ENCODE measurements at places on chromosomes 6 and 20.

DNA sequence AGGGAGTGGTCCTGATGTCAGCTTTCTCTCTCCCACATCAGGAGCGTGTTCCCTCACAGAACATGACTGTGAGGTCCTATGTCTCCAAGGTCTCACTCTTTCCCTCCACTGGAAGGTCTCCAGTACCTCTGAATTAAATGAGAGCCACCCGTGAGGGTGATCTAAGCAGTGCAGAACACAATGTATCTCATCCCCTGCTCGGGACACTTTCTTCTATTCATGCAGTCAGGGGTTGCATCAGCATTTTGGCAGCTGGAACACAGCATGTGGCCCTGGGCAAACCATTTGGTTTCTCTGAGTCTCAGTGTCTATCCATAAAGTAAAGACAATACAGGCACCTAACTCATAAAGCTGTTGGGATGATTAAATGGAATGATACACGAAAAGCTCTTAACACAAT is 34.2 kb downstream of the MAFB start:
- DNase-seq, result peak; percentile 38

DNA sequence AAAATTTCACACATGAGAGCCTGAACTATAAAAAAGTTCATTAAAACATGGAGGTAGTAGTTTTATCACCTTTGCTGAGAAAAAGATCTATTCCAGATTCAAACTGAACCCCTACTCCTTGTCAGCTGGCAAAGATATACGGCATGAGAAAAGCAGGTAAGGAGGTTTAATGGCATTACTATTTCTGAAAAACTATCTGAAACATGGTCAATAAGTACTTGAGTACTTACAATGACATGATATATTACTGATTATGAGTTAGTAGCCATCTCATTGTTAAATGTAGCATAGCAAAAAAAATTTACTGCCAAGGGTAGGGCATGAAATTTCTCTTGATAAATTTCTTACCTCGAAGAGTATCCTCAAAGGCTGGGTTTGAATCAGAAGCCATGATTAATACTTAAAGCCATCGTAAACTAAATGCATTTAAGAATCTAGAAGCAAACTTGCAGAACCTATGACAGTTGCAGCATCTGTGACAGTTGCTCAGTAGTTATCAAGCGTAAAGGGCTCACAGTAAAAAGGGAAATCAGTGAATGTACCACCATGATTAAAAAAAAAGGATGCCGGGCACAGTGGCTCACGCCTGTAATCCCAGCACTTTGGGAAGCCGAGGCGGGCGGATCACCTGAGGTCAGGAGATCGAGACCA is 8.7 kb downstream of the SLC17A5 start:
- no peak for DNase-seq

- peak; percentile 92 for DNase-seq
These were observed 44.4 kb upstream of the LOC128125822 start for GRCh38 chr6:63527658-63528514.

- DNase-seq, result no peak
These were observed 47.8 kb upstream of the GATA5 start for GRCh38 chr20:62523473-62524203.

- DNase-seq, result no peak
These were observed 183.9 kb downstream of the ERMARD start for GRCh38 chr6:169935348-169935718.

DNA sequence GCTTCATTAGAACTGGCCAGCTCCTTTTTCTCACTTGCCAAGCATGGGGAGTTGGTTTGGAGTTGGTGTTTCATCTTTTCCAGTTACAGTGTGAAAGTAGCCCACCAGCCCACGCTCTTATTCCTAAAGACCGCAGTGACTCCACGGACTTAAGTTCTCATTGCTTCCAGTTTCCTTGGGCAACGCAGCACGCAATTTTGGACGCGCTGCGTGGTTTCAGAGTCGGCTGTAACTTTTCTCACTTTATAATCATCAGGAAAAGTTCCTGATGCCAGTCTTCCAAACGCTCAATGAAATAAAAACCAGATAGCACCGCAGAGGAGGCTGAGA is 381 bp upstream of the PEX7 start:
- DNase-seq, result no peak

DNA sequence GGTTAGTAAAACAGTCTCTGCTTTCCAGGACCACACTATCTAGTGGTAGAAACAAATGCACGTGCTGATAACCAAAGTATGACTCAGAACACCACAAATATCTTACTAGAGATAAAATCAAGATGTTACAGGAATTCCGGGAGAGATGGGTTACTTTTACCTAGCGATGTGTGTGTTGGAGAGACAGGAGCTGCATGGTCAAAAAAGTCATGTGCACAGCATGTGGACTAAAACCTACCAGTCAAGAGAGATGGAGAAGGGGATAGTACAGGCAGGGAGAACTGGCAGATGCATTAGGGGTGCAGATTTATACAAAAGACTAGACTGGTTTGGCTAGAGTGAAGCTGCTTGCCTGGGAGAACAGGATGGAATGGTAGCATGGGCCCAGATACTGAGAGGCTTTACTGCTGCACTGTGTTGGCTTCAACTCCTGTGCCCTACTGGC is 75.3 kb upstream of the MRAP2 start:
- DNase-seq, result no peak

DNA sequence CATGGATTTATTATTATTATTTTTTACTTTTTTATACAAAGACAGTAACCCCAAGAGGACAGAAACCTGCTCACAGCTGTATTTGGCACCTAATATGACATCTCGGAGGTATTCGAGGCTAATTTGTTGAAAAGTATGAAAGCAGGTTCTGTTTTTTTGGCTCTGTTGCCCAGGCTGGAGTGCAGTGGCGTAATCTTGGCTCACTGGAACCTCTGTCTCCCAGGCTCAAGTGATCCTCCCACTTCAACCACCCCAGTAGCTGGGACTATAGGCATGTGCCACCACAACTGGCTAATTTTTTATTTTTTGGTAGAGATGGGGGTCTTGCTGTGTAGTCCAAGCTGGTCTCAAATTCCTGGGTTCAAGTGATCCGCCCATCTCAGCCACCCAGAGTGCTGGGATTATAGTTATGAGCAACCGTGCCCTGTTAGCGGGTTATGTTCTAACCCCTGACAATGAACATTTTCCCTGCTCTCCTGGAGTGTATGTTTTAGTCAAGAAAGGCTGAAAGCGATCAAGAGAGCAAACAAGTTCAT is 53.7 kb upstream of the ZNF217 start:
- DNase-seq, result no peak

- DNase-seq, result peak; percentile 65
These were observed 4.3 kb downstream of the MTG2 start for GRCh38 chr20:62186887-62187866.

Measured in fibroblast of pulmonary artery (primary cell).